ENCODE measurements at places on chromosomes 6 and 20.

DNA sequence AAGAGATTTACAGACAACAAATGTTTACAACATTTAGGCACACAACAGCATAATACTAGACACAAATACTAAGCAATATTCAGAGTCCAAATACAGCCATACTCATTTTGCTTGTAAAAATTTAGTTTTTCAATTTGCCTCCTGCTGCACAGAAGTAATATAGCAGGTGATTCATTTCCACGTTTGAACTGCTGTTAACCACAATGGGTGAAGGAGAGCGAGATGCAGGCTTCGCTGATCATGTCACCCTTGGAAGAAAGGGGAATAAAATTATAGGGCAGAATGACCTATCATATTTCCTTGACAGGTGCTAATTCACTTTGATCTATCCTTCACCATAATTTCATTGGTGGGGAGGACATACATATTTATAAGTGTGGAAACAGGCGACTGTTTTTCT lies 643.8 kb upstream of the AGPAT4 start:
- no peak for DNase-seq

DNA sequence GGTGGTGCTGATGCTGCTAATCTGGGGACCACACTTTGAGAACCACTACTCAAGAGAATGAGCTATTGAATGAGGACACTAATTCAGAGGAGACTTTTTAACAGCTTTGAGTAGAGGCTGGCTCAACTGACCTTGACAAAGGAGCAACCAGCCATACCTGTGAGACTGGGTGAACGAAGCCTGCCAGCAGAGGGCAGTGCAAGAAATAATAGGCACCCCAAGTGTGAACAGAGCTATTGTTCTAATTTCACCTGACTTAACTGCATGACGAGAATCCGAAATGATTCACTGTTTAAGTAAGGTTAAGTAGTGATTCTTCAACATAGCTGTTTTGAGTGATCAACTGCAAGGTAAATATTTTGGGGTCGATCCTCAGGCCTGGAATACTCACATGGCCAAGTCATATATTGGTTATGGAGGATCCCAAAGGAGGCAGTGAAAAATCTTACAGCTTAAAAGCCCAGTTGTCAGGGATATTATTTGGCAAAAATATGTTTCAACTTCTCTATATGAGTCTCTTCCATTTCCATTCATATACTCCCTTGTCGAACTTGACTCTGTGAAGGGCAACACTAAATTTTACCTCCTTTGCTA lies 550.5 kb upstream of the MARCKS start:
- peak; percentile 15 for DNase-seq

GRCh38 chr6:32045811-32046449 lies 7.7 kb downstream of the CYP21A2 start:
- DNase-seq, result no peak

- DNase-seq, result no peak
Observed at GRCh38 chr20:24631173-24631505, 161.7 kb downstream of the SYNDIG1 start.

DNA sequence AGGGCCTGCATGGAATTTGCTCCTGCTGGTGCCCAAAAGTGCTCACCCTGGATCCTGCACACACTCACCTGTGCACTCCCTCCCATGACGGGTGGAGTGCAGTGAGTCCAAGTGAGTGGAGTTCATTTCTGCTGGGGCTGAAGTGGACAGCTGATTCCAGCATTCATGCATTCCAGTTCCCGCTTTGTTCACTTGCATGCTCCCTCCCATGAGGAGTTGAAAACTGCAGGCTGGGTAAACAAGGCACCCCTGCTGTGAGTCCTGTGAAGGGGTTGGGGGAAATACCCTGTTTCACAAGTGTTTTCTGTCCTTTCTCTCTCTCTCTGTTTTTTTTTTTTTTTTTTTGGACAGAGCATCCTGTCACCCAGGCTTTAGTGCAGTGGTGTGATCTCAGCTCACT lies 454.1 kb upstream of the NOX3 start:
- DNase-seq, result no peak

- DNase-seq, result no peak
Observed at GRCh38 chr6:161256407-161256806, 17.5 kb downstream of the AGPAT4 start.

GRCh38 chr6:33957892-33958525 lies 154.2 kb upstream of the MLN start:
- no peak for DNase-seq

Measured in NCI-H345 (cell line).